ENCODE measurements at places on chromosomes 16 and 17.

DNA sequence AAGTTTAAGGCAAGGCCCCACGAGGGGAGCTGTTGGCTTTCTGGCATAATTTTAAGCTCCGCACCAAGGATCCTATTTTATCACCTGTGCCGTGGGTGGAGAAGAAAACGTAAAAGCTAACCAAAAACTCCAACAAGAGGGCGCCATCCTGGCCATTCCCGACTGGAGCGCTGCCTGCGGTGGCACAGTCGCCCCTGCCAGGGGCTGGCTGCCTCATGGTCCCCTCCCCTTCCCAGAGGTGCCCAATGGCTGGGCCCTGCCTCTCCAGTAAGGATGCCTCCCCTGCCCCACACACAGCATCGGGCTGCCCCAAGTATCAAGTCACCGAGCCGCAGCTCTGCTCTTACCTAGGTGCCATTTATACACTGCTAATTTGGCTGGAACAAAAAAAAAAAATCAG lies 36.3 kb downstream of the ZDHHC7 start:
- DNase-seq: no peak

DNA sequence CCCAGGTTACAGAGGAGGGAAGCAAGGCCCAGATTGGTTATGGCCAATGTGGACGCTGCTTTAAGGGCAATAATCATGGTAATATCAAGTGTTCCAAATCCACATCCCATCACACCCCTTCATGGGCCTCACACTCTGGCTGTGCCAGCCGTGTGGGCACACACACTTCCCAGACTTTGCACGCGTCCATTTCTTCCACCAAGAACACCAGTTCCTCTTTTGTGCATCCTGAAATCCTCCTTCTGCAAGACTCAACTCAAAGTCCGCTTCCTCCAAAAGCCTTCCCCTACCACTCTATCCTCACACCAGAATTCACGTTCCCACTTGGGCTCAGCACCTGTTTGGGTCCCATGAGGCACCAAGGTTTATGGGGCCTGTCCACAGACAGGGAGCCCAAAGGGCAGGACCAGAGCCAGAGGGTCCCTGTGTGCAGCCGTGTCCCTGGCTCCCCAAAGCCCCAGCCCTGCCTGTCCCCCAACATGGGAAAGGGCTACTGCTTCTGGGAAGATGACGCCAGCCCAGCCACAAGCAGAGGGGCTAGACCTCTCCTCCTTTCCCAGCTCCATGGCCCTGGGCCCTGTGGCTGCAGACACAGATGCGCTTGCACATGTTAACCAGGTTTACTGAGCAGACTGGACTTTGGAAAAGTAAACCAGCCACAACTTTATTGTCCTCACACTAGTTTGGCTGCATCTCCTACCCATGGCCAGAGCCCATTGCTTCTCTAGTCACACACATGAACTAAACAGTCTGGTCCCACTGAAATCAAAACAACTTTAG lies 20.3 kb downstream of the SPNS3 start:
- DNase-seq: no peak

DNA sequence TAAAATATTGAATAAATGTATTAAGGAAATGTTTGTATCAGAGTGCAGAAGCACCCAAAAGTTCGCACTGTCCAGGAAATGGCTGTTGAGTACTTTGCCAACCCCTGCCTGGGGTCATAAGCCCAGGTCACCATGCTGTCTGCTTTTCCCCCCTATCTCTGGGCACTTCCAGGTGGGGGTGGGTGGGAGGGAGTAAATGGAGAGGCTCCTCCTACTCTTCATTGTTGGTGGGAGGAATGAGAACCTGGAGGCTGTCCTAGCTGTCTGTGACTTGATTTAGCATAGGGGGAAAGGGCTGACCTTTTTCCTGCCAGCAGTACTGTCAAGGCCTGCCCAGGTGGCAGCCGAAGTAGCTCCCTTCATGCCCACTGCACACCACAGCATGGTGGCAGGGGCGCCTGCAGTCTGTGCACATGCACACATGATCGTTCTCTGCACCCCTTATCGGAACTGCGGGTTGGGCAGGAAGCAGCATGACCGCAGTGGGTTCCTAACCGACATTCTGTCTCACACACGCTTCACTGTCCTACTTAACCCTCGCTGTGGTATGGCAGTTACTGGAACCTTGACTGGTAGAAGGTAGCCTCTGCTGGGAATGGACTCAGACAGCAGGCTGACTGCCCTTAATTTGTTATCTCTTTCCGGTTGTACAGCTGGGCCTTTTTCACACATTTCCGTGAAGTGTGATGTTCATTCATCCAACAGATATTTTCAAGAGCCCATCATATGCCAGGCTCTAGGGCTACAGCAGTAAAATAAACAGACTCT lies 41.5 kb downstream of the LDHD start:
- DNase-seq: no peak

- no peak for DNase-seq
Observed at GRCh38 chr16:17227278-17227677, 243.5 kb downstream of the XYLT1 start.

- DNase-seq: no peak
Observed at GRCh38 chr17:18380471-18381157, 3.0 kb downstream of the EVPLL start.

DNA sequence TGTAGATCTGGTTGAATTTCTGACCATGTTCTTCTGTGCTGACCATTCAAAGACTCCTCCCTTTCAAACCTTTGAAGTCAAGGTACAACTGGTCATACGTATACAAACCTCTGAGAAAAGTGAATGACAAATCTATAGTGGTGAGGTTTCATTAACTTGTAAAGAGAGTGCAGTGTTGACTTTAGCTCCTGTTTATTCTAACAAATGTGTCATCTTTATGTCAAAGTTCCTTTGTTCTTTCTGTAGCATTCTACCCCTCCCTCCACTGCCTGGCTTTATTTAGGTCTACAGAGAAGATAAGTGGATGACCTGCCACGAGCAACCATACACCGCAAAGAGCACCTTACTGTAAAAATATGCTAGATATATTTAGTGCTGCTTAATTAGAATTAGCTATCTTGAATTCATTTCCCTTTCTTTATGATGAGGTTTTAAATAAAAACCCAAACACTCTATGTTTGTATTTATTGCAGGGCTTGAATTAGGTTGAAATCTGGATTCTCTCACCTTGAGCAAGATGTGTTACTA lies 520.0 kb upstream of the CDH11 start:
- DNase-seq: no peak

DNA sequence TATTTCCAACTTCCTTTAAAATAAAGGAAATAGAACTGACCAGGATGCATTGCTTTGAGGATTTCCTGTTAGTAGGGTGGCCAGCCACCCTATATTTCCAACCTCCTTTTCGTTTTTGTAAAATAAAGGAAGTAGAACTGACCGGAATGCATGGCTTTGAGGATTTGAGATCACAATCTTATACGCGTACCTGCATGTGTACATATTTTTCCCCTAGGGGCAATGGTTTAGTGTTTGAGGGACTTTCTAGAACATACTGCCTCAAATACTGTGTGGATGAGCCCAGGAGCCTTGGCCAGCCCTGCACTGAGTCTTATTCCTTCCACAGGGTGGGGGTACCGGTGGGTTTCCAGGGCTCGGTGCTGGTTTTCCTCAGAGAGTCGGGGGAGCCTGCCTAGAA lies 25.6 kb downstream of the MAPK8IP3 start:
- DNase-seq: no peak

- no peak for DNase-seq
Observed at GRCh38 chr16:85422632-85423550, 190.2 kb upstream of the GSE1 start.

DNA sequence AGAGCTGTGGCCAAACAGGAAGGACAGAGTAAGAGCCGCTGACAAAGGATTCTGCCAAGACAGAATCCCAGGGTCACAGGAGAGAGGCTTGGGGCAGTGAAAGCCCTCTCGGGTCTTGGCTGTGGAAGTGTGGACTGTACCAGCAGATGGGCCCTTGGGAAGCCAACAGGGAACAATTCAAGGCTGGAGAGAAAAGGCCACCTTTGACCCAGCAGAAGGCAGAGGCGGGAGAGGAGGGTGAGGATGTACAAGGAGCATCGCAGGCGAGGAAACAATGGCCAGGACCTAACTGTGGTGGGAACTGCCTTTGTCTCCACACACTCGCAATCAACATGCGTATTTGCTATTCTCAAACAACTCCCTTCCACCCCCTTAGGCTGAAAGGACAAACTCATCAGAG lies 15.7 kb downstream of the CARHSP1 start:
- no peak for DNase-seq

- no peak for DNase-seq
Observed at GRCh38 chr17:64767269-64767997, 105.3 kb upstream of the SMURF2 start.

All from omental fat pad (tissue), 4 donors.